ENCODE measurements at places on chromosomes 3 and 15.

DNA sequence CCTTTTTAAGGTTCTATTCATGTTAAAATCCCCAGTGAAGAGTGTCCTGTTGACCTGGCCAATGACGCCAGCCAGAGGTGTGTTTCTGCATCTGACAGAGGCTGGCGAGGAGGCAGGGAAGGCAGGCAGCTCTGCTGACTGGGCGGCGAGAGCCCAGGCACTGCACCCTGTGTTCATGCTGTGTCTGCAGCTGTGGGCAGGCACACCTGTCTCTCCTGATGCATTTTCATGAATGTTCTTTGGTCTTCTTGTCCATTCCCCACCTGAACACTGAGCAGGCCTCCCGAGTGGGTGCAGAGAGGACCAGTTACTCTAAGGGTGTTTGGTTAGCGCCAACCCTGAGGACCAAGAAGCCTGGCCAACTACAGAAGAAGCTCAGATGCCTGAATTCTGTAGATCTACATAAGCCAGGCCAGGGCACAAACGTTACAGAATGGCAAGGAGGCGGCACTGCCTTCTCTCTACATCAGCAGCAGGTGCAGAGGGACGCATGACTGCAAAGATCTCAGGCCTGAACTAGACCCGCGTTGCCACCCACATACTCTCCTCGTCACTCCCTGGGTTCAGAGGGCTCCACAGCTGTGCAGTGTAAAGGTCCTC is 233.7 kb downstream of the OCA2 start:
- no peak for DNase-seq

DNA sequence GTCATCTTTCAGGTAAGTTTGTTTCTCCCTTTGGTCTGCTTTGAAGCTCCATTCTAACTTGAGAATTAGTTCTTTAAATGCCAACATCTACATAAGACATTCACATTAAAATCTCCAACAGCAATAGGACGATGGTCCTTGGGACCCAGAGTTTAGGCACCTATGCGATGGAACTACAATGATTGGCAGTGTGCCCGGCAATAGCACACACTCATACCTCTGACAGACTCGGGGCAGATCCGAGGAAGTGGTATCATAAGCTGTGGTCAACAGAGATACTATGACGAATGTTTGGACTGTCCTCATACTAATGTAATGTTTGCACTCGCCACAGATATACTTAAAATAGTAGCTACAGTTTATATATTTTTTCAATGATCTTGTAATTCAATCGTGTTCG is 34.2 kb upstream of the NR2F2 start:
- DNase-seq, result no peak

DNA sequence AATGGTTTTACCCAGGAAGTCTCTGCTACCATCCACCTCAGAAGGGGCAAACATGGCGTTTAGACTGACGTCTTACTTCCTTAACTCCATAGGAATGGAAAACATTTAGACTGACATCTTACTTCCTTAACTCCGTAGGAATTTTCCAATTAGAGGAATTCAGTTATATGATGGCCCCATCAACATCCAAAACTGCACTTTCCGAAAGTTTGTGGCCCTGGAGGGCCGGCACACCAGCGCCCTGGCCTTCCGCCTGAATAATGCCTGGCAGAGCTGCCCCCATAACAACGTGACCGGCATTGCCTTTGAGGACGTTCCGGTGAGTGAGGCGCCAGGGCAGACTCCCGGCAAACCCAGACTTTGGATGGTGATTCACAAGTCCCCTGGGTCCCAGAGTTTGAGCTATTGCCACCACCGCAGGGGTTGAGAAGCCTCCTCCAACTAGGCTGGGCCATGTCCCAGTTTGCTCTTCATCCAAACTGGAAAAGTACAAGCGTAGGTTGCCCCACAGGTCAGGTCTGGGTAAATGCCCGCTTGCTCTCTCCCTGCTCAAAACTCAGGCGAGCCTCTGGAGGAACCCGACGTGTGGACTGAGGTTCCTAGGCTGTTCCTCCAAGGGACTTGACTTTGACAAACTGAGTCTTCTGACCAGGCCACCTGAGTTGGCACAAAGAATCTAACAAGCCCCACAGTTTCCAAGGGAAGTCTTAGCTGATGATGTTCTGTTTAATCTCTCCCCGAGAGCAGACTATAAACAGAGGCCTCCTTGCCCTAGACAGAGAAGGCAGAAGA is 57.7 kb downstream of the MESD start:
- DNase-seq, result peak; percentile 70

DNA sequence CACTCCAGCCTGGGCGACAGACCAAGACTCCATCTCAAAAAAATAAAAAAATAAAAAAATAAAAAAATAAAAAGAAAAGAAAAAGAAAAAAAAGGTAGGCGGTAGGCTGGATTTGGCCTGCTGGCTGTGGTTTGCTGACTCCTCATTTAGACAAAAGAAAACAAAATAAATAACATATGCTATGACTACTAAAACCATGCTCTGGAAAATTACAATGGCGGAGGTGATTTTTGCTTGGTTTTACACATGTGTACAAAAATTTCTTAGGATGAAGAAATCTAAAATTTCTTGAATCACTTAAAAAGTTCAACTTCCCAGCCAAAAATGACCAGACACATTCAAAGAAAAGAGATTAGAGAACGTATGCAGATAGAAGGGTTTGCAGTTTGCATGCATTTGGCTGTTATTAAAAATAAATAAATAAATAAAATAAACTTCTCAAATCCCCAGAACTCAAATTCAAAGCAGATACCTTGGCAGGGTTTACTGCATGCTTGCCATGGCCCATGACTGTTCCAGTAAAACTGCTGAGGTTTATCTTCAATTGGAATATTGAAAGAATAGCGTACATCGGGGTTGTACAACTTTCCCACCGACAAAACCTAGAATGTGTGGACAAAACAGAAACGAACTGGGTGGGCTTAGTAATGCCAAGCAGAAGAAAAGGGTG is 65.9 kb downstream of the ADAMTS9 start:
- no peak for DNase-seq

DNA sequence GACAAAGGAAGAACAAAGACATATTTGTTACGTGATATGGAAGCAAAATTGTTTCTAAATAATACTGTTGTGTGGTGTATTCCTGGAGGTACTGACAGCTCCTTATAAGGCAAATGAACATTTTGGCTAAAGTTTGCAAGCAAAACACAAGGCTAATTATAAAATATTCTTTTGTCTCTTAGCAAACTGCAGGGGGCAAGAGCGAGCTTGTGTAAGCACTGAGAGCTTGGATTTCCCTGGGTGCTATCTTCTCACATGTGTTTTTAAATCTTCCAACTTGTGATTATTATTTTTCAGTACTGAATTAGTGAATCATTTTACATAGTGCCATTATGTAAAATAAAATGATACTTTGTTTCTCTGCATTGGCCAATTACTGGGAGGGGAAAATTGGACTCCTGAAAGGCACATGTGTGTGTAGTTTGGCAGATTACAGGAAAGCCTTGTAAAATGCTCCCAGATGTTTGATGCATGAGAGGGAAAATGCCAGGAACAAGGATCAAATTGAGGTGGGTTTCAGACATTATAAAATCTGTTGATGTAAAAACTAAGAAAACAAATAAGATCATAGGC is 611.5 kb downstream of the AGBL1 start:
- no peak for DNase-seq

GRCh38 chr3:192869131-192870031 is 48.3 kb downstream of the MB21D2 start:
- DNase-seq, result no peak

GRCh38 chr3:30233913-30234646 is 372.3 kb upstream of the TGFBR2 start:
- no peak for DNase-seq

DNA sequence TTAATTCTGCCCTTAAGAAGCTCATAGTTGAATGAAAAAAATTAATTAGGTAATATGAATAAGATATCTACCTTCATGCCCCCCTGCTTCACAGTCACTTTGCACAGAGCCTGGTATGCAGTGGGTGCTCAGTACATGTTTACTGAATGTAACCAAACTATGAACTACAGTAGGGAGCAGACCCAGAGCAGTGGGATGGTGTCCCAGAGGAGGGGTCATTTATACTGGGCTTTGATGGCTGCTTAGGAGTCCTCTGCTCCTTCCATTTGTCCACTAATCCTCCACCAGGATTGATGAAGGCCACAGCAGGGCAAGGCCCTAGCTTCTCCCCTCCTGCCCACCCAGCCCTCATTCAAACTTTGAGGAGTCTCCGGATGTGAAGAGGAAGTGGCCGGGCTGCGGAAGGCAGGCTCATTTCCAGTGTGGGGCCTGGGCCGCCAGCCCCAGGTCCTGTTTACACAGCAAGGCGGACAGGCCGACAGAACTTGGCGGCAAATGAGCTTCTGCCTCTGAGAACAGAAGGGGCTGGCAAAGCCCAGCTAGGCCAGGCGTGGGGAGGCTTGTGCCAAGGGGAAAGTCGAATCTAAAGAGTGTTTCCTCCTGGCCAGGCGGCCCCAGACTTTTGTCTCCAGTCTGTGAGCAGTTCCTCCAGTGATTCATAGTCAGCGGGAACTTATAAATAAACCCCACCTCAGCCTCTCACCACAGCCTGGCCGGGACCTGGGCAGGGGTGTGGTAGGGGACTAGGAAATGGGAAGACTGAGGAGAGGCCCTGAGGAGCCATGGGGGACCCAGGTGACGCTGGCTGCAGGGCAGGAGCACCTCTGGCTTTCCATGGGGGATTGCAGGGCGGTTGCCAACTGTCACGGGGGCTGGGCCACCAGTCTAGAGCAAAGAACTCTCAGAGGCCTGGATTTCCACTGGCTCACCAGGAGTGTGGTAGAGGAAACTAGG is 51.6 kb upstream of the LCTL start:
- peak; percentile 93 for DNase-seq

- no peak for DNase-seq
Observed at GRCh38 chr15:57865294-57865693, 158.8 kb downstream of the POLR2M start.

DNA sequence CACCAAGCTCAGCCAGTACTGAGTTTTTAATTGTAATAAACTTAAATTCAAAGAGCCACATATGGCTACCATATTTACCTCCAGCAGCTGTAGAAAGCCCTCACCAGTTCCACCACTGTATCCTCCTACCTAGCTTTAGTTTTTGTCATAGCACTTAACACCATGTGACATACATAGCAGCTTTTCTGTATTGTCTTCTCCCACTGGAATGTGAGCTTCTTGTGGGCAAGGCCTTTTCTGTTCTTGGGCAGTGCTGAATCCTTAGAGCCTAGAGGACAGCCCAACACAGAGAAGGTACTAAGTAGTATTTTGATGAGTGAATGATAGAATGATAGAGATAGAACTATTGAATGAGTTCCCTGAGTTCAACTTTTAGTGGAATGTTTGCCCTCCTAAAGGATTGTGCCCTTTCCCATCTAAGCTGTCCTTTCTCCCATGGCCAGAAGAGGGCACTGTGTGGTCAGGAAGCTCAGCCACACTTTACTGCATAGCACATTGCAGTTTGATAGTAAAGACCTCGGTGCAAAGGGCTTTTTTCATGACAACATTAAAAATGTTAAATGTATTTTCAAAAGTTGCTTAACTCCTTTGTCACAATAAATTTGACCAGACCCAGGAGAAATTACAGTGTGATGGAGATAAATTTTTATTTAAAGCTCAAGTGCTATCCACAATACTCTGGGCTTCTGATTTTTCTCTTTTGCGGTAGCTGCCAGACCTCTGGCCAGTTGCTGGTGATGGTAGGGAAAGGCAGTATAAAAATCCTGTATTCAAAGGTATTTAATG is 115.8 kb downstream of the GHSR start:
- peak; percentile 62 for DNase-seq

- no peak for DNase-seq
Observed at GRCh38 chr3:105040026-105040622, 326.6 kb upstream of the ALCAM start.

DNA sequence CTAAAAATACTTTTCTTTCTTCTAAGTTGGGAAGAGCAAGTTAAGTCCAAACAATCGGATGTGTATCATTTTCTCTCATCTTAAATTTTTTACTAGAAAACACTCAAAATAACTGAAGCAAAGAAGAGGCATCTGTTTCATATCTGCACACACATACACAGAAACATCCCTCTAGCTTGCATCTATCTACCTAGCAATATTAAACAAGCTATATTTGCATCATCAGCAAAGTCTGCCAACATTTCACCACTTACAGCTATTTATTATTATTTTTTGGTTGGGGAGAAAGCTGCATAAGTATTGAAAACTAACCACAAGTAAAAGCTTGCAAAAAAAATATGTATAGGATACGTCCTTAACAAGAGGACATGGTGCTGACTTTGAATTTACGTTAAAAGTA is 1.9 kb downstream of the GOLIM4 start:
- DNase-seq, result no peak

DNA sequence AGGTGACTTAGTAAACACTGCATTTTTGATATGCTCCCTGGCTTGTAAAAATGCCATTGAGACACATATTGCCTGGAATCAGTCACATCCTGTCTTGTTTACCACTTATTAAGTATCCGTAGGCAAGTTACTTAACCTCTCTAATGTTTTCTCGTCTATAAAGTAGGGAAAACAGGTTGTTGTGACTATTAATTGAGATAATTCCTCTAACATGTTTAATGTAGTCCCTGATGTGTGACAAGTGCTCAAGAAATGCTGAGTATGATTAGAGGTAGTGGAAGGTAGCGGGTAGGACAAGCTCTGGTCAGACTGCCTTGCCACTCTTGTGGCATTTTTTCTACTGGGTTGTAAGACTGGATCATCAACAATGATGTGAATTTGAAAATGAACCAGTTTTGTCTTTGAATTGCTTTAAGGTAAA is 54.1 kb downstream of the NFKBIZ start:
- DNase-seq, result no peak

DNA sequence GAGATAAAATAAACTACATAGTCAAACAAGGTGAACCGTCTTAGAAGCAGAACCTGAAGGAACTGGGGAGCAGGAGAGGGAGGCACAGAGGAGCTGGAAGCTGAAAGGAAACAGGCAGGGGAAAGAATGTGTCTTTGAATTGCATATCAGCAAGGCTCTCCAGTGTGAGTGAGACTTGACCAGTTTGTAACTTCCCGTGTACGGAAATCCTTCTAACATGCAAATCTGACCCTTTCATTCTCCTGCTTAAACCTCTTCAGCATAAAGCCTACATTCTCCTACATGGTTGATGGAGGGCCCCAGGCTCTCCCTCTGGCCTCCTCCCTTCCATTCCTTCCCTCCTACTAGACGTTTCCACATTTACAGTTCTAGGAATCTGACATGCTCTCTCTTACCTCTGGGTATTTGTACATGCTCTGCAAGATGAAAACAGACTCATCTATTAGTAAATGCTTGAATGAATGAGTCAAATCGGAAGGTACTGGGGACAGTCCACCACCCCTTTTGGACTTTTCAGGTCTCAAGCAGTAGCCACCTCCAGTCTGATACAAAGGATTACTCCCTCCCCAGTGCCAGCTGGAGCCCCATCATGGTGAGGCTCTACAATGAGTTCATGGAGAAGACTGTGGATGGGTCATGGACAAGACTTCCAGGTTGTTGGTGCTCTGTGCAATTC is 6.1 kb upstream of the SLC25A38 start:
- no peak for DNase-seq

DNA sequence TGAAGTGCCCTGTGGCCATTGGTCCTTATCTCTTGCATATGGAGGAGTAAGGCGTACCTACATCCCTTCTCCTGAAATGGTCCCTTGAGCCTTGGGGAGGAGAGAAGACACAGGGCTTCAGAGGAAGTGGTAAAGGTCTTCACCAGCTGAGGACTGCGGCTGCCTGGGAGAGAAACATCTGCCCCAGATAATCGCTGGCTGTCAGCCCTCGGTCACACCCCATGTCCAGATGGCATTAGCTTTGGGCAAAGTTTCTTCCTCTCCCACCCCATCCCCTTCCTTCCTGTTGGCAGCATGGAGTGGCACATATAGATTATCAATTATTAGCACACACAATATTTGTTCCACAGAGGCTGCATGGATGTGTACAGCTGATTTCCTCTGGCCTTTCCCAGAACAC is 61.6 kb downstream of the LRTM1 start:
- DNase-seq, result no peak

GRCh38 chr15:80155001-80155377 is 2.2 kb downstream of the FAH start:
- DNase-seq, result no peak
